Esophagus (tissue), 2 donors: ENCODE measurements at places on chromosomes 16 and 17. TPM values are rescaled to one million over a fixed set of nuclear protein-coding genes. Genes with fewer than 3 reads are reported as not detected.

Gene CCDC154
- 0.98 TPM for polyA plus RNA-seq

Gene WNT9B
- polyA plus RNA-seq = 0.12 TPM

Gene TNFSF13
- 5.4 TPM for polyA plus RNA-seq

Gene SHBG
- polyA plus RNA-seq = 0.14 TPM

Gene PIRT
- polyA plus RNA-seq = 0.01 TPM

Gene ZNF286A
- 5.4 TPM for polyA plus RNA-seq

Gene PRMT7
- polyA plus RNA-seq = 22.6 TPM

Gene LRRC75A
- polyA plus RNA-seq = 0.65 TPM

Gene CLEC16A
- polyA plus RNA-seq = 9.0 TPM

Gene ZNF597
- 0.53 TPM for polyA plus RNA-seq

Gene CCL4L2
- 0.45 TPM for polyA plus RNA-seq

Gene HS3ST3A1
- 5.8 TPM for polyA plus RNA-seq

Gene TMEM88
- polyA plus RNA-seq = 9.7 TPM

Gene OSGIN1
- 6.0 TPM for polyA plus RNA-seq

Gene DHX40
- polyA plus RNA-seq = 11.7 TPM

Gene MMP25
- 2.6 TPM for polyA plus RNA-seq

Gene CKLF
- polyA plus RNA-seq = 29.7 TPM

Gene HID1
- 2.7 TPM for polyA plus RNA-seq
